ENCODE measurements at places on chromosomes 11 and 22.

DNA sequence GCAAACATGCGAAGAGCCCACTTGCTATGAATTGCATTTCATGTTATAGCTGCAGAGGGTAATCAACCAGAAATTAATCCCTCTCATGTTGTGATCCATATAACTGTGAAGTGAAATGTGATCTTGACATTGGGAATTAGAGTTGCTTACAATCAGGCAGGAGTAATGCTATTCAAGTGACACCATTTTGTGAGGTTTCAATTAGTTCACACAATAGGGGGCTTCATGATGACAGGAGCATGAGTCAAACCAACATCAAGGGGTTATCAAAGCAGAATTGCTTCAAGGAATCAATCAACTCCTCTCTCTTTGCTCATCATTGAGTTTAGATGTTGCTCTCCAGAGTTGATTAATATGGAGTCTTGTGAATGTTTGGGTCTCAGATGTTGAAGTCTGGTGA is 1585.2 kb upstream of the TENM4 start:
- no peak for DNase-seq

DNA sequence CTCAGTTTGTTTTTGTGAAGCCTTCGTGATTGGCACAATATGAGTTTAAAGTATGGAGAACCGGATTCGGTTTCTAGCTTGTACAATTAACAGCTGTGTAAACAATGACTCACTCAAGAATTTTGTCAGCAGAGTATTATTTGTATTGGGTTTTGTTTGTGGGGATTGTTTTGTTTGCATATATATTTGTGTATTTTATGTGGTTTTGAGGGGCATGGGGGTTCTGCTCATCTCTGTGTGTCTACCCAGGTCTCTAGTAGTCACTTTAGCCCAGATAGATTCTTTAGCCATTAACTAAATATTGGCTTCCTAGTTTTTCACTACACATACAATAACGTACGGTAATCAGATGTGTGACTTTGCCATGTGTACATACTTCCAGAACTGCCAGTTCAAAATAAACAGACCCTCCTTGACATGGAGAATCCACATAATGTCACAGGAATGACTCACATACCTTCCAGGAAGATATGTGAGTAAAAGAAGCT is 7.5 kb upstream of the MS4A7 start:
- no peak for DNase-seq

GRCh38 chr11:78830277-78830819 is 255.7 kb upstream of the NARS2 start:
- no peak for DNase-seq

DNA sequence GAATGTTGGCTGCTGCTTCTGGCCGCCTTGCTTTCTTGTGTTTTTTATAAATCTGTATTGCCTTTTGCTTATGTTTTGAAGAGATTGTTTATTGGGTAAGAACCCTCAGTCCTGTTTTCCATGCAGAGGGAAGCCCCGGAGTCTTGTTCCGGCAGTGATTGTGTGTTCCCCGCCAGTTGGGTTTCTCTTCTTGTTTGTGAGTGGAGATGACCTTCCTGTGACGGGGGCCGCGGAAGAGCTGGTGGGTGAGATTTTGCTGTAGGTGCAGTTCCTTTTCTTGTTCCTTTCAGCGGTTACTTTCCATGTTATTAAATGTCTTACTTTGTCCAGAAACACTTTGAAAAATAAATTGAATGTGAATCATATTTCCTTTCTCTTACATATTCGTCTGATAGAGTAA is 8.3 kb downstream of the TBC1D22A start:
- DNase-seq, result no peak

DNA sequence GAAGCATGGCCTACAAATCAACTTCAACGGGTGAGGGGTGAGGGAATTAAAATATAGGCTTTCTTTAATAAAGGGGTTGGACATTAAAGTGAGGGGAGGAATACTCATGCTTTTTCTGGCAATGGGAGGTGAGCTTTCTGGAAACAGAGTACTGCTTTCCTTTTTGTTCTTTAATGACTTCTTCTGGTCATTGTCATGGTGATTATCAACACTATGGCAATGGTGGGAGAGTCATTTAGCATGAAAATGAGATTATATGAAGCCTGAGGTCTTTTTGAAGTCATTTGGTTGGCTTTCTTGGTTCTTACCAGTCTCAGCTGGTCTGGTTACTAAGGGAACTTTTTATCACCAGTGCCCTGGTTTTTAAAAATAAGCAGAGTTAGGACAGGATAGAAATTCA is 475.8 kb upstream of the LRRC4C start:
- DNase-seq, result no peak

- DNase-seq, result no peak
Observed at GRCh38 chr11:116472651-116473050, 300.1 kb downstream of the BUD13 start.

DNA sequence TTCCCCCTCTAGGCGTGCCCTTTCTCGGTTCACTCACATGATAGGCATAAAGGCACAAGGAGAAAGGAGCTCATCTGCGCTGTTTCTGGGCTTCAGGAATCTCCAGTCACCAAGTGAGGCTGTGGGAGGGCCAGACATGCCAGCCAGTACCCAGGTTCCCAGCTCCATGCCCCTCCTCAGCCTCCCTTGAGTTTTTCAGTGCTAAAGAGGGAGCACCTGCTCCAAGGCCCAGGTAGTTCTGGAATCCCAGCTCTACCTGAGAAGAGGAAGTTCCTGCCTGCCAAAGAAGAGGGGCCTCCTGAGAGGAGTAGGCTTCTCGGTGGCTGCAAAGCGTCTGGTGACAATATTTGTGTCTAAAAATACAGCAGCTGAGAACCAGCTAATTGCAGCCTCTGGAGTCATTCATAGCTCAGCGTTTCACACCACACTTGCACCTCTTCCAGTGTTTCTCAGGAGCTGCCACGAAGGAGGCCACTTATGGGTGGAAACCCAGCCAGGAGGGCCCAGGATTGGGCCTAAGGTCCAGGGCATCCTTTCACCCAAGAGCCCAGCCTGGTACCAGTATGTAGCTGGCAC is 197.4 kb downstream of the TRIM29 start:
- DNase-seq, result no peak

- DNase-seq, result no peak
Observed at GRCh38 chr11:3927129-3927796, 71.8 kb downstream of the STIM1 start.

DNA sequence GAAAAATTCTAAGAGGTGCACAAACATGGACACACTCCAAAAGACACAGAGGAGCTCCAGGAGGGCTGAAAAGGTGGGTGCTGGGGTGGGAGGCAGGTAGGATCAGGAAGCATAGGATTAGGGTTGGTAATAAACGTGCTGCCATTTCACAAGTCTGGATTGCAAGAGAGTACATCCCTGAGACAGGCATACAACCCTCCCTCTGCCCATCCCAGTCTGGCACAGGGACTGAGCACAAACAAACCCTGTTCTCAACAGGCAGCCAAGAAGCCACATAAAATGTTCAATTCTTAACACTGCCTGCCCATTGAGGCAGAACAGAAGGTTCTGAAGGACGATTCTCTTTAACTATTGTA is 18.5 kb downstream of the SLC35F2 start:
- no peak for DNase-seq

- no peak for DNase-seq
Observed at GRCh38 chr11:93329936-93330445, 551 bp upstream of the DEUP1 start.

- no peak for DNase-seq
Observed at GRCh38 chr11:111909378-111909777, 2.2 kb downstream of the CRYAB start.

DNA sequence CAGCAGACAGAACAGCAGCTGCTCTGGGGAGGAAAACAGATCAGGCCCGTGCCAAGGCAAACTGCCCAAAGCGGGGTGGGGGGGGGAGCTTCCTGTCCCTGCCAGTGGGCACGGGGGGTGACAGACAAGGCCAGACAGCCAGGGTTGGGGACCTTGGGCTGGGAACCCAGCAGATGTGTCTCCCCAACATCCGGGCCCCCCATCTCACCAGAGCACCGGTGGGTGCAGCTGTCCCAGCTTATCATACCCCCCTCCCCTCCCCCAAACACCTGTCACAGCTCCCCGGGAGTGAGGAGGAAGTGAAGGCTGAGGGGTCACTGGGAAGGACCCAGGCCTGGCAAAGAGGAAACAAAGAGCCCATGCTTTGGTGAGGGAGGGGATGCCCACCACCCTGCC is 1.3 kb downstream of the PPP1R14B start:
- DNase-seq, result no peak

GRCh38 chr11:60371854-60372253 is 6.5 kb upstream of the MS4A7 start:
- no peak for DNase-seq

GRCh38 chr22:40792451-40792850 is 26.7 kb downstream of the SLC25A17 start:
- DNase-seq, result no peak

GRCh38 chr22:31829505-31829904 is 75.7 kb downstream of the DEPDC5 start:
- no peak for DNase-seq

GRCh38 chr22:30340911-30341685 is 14.4 kb upstream of the TBC1D10A start:
- no peak for DNase-seq

DNA sequence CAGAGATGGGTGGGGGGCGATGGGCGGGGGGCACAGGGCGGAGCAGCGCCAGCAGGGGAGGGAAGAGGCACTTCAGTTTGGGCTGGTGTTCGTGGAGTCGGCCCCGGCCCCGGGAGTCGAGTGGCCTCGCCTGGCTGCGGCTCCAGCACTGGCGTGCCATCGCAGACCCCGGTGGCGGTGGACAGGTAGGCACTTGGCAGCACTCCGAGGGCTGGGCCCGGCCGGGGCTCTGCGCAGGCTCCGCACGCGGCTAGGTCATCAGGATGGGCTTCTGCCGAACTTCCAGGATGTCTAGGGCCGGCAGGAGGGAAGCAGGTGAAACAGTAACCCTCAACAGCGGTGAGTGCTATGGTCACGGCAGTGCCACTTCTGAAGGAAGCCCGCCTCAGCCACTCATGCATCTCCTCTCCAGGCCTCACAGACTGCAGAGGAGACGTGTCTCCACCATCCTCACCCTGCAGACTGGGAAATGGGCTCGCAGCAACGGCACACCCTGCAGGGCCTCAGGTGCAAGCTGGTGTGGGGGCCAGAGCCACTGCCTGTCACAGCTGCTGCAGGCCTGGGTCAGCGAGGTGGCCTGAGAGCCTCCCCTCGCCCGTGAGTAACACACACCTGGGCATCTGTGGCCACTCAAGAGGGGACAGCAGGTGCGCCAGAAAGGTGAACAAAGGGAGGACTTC is 33.3 kb downstream of the NUP50 start:
- no peak for DNase-seq

GRCh38 chr11:44729713-44730112 is 3.0 kb downstream of the TSPAN18 start:
- no peak for DNase-seq

DNA sequence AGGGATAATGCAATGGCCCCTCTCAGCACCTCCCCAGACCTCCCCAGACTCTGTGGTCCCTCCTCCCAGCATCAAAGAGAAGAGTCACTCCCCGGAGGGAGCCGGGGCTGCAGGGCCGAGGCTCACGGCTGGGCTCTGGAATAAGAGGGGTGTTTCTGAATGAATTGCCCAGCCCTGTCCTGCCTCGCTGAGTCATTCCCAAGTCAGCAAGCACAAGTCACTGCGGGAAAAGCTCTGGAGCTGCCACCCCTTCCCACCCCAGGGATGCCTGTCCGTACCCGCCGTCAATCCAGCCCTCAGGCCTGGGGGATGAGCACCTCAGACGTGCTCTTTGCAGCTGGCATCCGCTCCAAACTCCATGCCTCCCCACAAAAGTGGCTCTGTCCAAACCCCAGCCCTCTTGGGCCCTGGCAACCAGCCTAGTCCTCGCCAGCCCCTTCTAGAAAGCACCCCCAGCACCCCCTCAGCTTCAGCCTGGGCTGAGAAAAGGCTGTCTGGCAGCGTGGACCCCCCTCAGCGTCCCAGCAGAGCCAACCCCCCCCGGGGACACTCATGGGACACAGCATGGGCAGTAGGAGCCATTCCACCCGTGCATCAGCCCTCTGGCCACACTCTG is 22.7 kb downstream of the CELSR1 start:
- DNase-seq, result no peak
